CD4-positive, alpha-beta T cell treated with Interleukin-15 for 4 hours (primary cell): ENCODE measurements at places on chromosomes 2 and 18.

GRCh38 chr2:130776550-130776949, 21.2 kb downstream of the AMER3 start:
- DNase-seq: no peak

DNA sequence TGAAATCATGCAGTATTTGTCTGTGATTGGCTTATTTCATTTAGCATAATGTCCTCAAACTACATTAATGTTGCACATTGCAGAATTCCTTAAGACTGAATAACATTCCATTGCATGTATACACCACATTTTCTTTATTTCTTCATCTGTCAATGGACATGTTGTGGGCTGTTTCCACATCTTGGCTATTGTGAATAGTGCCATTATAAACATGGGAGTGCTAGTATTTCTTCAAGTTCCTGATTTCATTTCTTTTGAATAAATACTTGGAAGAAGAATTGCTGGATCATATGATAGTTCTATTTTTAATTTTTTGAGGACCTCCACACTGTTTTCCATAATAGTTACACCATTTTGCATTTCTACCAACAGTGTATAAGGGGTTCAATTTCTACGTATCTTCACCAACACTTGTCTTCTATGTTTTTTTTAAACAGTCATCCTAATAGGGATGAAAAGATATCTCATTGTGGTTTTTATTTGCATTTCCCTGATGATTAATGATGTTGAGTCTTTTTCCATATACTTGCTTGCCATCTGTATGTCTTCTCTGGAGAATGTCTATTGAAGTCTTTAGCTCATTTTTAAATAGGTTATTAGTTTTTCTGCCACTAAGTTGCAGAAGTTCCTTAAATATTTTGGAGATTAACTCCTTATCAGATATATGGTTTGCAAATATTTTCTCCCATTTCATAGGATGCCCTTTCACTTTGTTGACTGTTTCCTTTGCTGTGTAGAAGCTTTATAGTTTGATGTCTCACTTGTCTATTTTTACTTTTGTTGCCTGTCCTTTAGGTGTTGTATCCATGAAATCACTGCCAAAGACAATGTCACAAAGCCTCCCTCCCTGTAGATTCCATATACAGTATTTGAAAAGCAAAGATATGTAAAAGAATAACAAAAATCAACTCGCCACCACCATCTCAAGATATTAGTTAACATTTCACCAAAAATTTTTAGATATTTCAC, 14.6 kb downstream of the FBXO11 start:
- no peak for DNase-seq

- DNase-seq: no peak
Measured at GRCh38 chr2:33636001-33636400, 36.9 kb upstream of the FAM98A start.

- no peak for DNase-seq
Measured at GRCh38 chr18:6983366-6983765, 134.2 kb downstream of the LAMA1 start.

- DNase-seq: no peak
Measured at GRCh38 chr18:50788284-50788683, 31.5 kb downstream of the MRO start.

DNA sequence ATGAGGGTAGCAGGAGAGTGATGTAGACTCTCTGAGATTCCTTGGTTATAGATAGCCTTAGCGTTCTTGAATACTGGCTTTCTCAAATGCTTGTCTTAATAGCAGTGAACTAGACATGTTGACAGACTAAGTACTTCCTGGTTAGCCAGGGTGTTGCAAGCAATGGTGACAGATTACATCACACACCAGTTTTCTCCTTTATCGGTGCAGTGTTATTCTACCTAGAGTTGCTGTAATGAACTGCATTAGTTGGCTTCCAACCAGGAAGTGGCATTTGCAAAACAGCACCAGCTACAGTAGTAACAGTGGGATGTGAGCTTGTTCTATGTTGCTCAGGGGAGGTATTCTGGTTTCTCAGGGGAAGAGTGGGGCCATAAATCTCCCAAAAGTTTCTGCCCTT, 582.2 kb upstream of the DDX18 start:
- DNase-seq: no peak

- DNase-seq: no peak
Measured at GRCh38 chr2:44804406-44805265, 136.9 kb upstream of the SIX3 start.

- DNase-seq: no peak
Measured at GRCh38 chr2:31234683-31235503, 941 bp downstream of the EHD3 start.

- DNase-seq: no peak
Measured at GRCh38 chr2:237408335-237409000, 5.5 kb downstream of the COL6A3 start.

DNA sequence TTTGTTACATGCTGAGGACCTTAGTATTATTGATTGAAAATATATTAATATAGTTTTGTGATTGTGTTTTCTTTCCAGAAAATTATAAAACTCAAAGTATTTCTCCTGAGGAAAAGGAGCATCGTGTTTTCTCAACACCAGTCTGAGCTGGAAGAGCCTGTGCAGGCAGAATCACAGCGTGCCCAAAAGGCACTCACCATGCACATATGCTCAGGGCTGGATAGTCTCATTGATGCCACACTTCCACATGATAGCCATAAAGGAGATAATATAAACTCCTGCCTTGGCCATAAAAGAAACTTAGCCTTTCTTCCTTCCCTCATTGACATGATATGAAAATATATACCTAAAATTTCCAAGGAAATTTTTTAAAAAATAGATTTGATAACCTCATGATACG, 4.0 kb downstream of the PDE1A start:
- DNase-seq: no peak

GRCh38 chr2:126638746-126639145, 17.2 kb upstream of the GYPC start:
- no peak for DNase-seq

DNA sequence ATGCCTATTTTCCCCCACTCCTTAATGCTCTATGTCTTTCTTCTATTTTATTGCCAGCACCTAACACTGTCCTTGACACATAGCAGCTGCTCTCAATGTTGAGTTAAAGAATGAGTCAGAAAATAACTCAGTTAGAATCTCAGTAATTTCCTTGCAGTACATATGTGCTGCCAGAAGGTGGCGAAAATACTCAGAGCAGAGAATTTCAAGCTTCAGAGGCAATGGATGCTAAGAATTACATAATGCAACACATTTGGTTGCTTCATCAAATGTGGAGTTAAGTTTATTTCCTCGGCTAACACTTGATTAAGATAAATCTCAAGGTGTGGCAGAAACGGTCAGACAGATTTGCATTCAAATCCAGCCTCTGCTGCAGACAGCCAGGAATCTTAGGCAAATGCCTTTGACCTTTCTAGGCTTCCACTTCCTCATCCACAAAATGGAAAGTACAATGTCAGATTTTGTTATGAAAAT, 105.6 kb downstream of the VSNL1 start:
- DNase-seq: peak; percentile 57

DNA sequence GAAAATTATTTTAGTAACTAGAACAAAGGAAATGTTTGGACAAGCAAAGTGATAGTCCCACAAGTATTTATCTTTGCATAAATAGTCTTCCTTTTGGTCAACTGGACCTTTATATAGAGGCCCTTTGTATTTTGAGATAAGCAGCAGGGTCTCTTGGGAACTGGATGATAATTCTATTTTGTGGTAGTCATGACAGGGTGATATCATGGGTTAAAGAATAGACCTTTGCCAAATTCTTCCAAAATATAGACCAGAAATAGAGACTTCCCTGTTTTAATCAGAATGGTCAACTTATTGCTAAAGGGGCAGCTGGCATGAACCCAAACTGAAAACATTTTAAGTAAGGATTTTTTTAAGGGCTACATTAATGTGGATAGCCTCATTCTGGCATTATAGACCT, 10.5 kb downstream of the PLEK start:
- DNase-seq: no peak

DNA sequence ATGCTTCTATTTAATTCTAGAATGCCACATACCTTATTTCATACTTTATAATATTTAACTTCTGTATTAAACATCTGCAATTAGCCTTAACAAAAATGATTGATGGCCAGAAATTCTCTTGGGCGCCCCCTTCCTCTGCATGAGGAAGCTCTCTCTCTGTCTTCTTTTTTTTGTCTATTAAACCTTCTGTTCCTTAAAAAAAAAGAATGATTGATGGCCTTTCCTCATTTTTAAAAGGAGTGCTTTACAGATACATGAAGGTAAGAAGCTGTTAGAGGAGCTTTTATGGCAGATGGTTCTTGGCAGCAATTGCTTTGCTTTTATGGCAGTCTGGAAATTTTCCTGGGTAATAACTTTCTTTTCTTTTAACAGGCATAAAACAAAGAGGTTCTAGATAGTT, 526.9 kb downstream of the SLC4A3 start:
- DNase-seq: no peak

DNA sequence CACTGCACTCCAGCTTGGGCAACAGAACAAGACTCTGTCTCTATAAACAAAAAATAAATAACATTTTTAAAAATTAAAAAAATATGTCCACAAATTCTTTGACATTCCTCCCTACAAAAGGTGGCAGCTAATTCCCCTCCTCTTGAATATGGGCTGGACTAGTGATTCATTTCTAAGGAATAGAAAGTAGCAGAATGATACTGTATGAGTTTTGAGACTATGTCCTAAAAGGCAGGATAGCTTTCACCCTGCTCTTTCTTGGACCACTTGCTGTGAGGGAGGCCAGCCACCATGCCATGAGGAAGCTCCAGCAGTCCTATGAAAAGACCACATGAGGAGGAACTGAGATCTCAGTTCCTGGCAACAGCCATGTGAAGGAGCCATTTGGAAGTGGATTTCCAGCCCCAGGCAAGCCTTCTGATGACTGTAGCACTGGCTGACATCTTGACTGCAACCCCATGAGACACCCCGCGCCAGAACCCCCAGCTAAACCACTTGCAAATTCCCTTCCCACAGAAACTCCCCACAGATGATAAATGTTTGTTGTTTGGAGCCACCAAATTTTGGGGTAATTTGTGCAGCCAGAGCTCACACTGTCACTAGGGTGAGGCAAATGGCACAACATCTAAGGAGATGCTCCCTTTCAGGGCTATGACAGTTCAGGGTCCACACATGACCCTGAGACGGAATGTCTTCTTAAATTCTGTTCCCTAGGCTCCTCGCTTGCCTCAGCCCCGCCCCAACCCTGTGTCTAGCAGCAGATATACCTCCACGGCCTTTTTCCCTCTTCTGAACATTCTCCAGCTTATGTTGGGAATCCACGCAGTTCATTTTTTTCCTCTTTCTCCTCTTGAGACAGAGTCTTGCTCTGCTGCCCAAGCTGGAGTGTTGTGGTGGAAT, 17.1 kb upstream of the ATOH8 start:
- no peak for DNase-seq

GRCh38 chr2:221572821-221573429, 821 bp upstream of the EPHA4 start:
- DNase-seq: no peak
